Activated CD4-positive, alpha-beta memory T cell treated with anti-CD3 and anti-CD28 coated beads, Interleukin-2, amount 10 ng/mL, durations not matched to agents 7 days and 5 days (primary cell): ENCODE measurements at places on chromosomes 5 and 9. TPM values are rescaled to one million over a fixed set of nuclear protein-coding genes. Genes with fewer than 3 reads are reported as not detected.

GRCh38 chr9:95030920-95031642, 286.4 kb downstream of the FANCC start:
- no peak overlapping the region for H3K4me3 ChIP-seq
- DNase-seq = no peak
- H3K36me3 ChIP-seq = no peaks in the 10 kb centered on the region
- no peaks in the 10 kb centered on the region for H3K27me3 ChIP-seq
- H3K27ac ChIP-seq = no peak overlapping the region

DNA sequence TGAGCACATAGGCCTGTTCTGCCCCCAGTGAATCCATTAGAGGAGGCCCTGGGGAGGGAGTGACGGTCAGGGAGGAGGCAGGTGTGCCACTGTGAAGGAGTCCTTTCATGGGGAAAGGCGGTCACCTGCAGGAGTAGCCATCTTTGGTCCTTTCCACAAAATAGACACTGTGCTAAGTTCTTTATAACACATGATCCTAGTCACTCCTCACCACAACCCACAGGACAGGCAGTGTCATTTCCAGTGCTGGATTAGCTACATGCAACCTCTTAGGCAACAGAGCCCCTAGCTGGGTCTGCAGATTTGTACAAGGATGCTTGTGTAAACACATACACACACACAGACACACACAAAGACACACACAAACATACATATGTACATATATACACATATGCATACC, 18.3 kb downstream of the DOCK2 start:
- DNase-seq = peak; percentile 34
- peak overlapping the region; percentile 82 for H3K27ac ChIP-seq
- H3K36me3 ChIP-seq = peaks cover 80% of the 10 kb centered on the region
- peaks cover 78% of the 10 kb centered on the region for H3K4me1 ChIP-seq
- no peaks in the 10 kb centered on the region for H3K27me3 ChIP-seq
- peak overlapping the region; percentile 39 for H3K4me3 ChIP-seq

DNA sequence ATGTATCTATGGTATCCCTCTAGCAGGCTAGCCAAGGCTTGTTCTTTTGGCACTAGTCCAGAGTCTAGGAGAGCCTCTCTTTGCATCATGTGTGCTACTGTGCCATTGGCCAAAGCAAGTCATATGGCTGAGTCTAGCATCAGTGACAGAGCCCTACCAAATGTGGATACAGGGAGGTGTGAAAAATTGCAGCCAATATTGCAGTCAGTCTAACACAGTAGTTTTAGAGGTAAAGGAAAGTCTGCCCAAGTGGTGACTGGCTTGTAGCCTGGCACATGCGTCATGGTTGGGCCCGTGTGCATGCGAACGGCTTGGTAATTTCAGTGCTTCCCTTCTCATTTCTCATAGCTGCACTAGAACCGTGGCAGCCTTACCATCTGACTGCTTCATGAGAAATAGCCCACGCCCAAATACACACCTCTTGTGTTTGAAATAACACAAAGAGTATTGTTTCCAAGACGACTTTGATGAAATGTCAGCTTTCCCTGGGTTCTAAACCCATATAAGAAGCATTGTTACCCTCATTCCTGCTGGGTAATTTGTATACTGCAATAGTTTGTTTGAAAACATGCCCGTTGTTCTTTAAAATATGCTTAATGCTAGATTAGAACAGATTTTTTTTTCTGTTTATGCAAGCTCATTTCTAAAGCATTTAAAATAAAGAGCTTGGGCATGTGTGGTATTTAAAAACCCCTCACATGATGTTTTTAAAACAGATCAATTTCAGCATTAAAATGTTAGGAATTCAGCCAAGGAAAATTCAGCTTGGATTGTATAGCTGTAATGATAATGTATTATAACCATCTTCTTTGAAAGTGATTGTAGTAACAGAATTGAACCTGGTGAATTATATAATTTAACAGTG, 113.2 kb downstream of the TLE4 start:
- H3K4me3 ChIP-seq = no peak overlapping the region
- H3K27me3 ChIP-seq = no peaks in the 10 kb centered on the region
- H3K27ac ChIP-seq = no peak overlapping the region
- H3K4me1 ChIP-seq = peaks cover 23% of the 10 kb centered on the region
- no peak for DNase-seq

DNA sequence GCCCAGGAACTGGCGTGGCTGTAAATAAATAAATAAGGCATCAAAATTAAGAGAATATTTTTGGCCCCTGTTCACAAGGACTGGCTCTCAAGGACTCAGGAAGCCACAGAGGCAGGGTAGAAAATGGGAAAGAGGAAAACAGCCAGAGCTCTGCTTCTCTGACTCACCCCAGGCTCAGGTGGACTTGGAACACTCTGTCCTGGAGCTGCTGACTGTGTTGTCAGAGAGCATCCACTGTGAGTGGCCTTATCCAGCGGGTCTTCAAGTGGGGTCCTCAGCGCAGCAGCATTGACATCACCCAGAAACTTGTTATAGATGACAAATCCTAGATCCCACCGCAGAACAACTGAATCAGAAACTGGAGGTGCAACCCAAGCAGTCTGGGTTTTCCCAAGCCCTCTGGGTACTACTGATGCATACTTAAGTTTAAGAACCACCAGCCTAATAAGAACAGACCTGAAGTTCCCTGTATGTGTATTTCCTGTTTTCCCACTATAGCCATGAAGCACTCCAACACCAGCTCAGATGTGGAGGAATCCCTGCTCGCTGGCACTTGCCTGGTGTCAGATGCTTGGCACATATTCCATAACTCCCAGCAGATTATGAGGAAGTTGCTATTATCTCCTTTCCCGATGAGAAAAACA, 20.5 kb downstream of the ADRA1B start:
- H3K4me3 ChIP-seq = no peak overlapping the region
- no peak overlapping the region for H3K27ac ChIP-seq
- H3K36me3 ChIP-seq = no peaks in the 10 kb centered on the region
- H3K4me1 ChIP-seq = peaks cover 8% of the 10 kb centered on the region

- H3K36me3 ChIP-seq = peaks cover 9% of the 10 kb centered on the region
- H3K27ac ChIP-seq = no peak overlapping the region
- DNase-seq = no peak
- peaks cover 12% of the 10 kb centered on the region for H3K4me1 ChIP-seq
- no peaks in the 10 kb centered on the region for H3K27me3 ChIP-seq
- H3K4me3 ChIP-seq = no peak overlapping the region
Observed at GRCh38 chr5:171927345-171927941, 79.0 kb downstream of the FBXW11 start.

- DNase-seq = no peak
- no peak overlapping the region for H3K27ac ChIP-seq
- H3K4me1 ChIP-seq = no peaks in the 10 kb centered on the region
- peaks cover 15% of the 10 kb centered on the region for H3K36me3 ChIP-seq
Observed at GRCh38 chr9:136494531-136495215, 11.8 kb upstream of the SEC16A start.

- peaks cover 36% of the 10 kb centered on the region for H3K4me1 ChIP-seq
Observed at GRCh38 chr9:92310562-92310961, 14.6 kb downstream of the NOL8 start.

Gene PCDHGA11
- not detected for total RNA-seq

Gene DDX4
- total RNA-seq = 0.50 TPM

DNA sequence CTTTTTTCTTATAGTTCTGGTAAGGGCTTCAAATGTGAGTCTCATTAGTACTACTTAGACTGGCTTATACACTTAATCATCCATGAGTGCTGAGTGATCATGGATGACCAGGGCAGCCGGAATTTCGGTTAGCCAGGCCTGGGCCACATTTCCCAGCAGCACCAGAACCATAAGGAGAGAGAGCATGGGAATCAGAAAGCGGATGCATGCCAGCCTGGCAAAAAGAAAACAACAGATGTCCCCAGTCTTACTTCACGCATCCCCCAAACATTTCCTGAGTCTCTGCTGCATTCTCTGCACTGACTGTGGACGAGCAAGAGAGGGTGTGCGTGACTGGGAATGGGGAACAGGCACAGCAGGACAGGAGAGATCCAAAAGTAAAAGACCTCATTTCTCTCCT, 371.1 kb upstream of the ZNF608 start:
- no peak overlapping the region for H3K27ac ChIP-seq
- DNase-seq = no peak
- H3K36me3 ChIP-seq = no peaks in the 10 kb centered on the region

DNA sequence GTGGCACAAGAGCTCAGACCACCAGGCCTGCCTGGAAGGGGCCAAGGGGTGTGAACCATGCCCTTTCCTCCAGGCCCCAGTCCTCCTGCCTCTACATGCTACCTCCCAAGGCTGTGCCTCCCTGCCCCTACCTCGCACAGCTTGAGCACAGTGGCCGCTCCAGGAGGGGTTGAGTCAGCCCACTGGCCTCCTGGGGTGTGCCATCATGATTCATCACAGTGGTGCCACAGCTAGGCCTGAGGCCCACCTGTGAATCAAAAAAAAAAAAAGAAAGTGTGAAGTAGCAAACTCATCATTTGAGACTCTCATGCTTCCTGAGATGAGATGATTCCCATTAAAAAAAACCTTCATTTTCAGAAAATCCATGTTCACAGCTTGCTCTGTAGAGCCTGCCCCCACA, 240.5 kb downstream of the HSPA4 start:
- no peak overlapping the region for H3K27ac ChIP-seq
- H3K36me3 ChIP-seq = no peaks in the 10 kb centered on the region
- DNase-seq = no peak
- no peak overlapping the region for H3K4me3 ChIP-seq

DNA sequence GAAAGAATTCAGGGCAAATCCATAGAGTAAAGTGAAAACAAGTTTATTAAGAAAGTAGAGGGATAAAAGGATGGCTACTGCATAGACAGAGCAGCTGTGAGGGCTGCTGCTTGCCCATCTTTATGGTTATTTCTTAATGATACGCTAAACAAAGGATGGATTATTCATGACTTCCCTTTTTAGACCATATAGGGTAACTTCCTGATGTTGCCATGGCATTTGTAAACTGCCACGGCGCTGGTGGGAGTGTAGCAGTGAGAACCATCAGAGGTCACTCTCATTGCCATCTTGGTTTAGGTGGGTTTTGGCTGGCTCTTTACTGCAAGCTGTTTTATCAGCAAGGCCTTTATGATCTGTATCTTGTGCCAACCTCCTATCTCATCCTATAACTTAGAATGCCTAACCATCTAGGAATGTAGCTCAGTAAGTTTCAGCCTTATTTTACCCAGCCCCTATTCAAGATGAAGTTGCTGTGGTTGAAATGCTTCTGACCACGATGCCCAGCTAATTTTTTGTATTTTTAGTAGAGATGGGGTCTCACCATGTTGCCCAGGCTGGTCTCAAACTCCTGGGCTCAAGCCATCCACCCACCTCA, 42.1 kb downstream of the RFK start:
- H3K27ac ChIP-seq = no peak overlapping the region
- DNase-seq = no peak
- H3K27me3 ChIP-seq = peaks cover 4% of the 10 kb centered on the region
- no peaks in the 10 kb centered on the region for H3K4me1 ChIP-seq
- H3K36me3 ChIP-seq = no peaks in the 10 kb centered on the region

- H3K4me1 ChIP-seq = peaks cover 19% of the 10 kb centered on the region
- H3K4me3 ChIP-seq = peak overlapping the region; percentile 56
- no peak for DNase-seq
Observed at GRCh38 chr9:136868644-136869043, 2.5 kb upstream of the EDF1 start.

- no peak overlapping the region for H3K4me3 ChIP-seq
- H3K27ac ChIP-seq = no peak overlapping the region
- no peaks in the 10 kb centered on the region for H3K4me1 ChIP-seq
- no peaks in the 10 kb centered on the region for H3K27me3 ChIP-seq
- no peaks in the 10 kb centered on the region for H3K36me3 ChIP-seq
- no peak for DNase-seq
Observed at GRCh38 chr5:161311146-161311708, 235.3 kb downstream of the GABRB2 start.

Gene WWC1
- total RNA-seq = not detected

DNA sequence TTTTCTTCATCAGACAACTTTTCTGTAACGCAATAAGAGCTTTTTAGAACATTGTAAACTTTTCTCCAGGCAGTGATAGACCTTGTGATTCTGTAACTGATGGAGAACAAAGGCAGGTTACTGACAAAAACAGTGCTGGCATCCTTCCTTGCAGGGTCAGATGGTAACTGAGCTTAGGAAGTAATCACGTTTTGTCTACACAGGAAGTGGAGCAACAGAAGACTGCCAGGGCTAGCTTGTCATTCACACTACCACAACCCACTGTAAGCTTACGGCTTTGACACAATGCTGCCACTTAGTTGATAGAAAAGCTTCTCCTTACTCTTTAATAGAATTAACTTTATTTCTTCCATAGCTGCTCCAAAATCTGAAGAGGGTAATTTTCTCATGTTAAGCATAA, 46.8 kb downstream of the FBN2 start:
- H3K36me3 ChIP-seq = no peaks in the 10 kb centered on the region
- no peaks in the 10 kb centered on the region for H3K27me3 ChIP-seq
- DNase-seq = no peak

- H3K27me3 ChIP-seq = no peaks in the 10 kb centered on the region
- H3K4me3 ChIP-seq = no peak overlapping the region
- peak; percentile 22 for DNase-seq
- peak overlapping the region; percentile 32 for H3K27ac ChIP-seq
- peaks cover 56% of the 10 kb centered on the region for H3K4me1 ChIP-seq
- no peaks in the 10 kb centered on the region for H3K36me3 ChIP-seq
Observed at GRCh38 chr5:107919969-107920368, 249.2 kb upstream of the EFNA5 start.

DNA sequence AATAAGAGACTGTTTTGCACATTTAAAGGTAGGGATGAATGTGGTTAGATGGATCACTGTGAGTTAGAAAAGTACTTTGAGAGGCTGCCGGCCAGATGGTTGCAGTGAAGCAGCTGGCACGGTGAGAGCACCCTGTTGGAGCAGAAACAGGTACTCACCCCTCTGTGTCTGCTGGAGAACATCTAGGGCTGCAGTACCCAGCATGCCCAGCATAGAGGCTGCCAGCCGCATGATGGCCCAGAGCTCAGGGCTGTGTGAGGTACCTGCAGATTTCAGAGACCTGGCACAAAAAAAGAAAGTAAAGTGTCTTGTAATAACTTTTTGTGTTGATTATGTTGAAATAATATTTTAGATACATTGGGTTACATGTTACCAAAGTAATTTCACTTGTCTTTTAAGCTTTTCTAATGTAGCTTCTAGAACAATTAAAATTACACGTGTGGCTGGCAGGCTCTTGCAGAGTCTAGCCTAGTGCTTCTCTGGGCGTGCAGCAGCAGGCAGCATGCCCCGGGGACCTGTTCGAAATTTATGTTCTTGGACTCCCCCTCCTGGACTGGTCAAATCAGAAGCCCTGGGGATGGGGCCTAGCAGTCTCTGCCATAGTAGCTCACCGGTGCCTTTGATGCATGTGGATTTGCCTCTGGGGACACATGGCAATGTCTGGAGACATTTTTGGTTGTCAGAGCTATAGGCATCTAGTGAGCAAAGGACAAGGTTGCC, 11.1 kb downstream of the WDR5 start:
- H3K27ac ChIP-seq = no peak overlapping the region
- no peaks in the 10 kb centered on the region for H3K27me3 ChIP-seq
- peaks cover 51% of the 10 kb centered on the region for H3K36me3 ChIP-seq
- no peak overlapping the region for H3K4me3 ChIP-seq

DNA sequence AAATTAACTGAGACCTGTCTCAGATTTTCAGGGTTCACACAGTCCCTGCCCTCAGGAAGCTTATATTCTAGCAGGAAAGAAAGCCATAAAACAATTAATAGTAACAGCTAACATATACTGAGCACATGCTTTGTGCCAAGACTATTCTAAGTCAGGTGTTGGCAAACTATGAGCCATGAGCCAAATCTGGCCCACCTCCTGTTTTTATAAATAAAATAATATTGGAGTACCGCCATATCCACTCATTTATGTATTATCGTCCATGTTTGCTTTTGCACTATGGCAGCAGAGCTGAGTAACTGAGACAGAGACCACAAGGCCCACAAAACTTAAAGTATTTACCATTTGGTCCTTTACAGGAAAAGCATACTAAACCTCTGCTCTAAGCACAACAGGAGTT, 83.3 kb upstream of the TRIO start:
- no peaks in the 10 kb centered on the region for H3K27me3 ChIP-seq
- no peak overlapping the region for H3K4me3 ChIP-seq
- H3K27ac ChIP-seq = no peak overlapping the region
- no peaks in the 10 kb centered on the region for H3K36me3 ChIP-seq
- H3K4me1 ChIP-seq = no peaks in the 10 kb centered on the region
